ENCODE measurements at places on chromosomes 7 and 10.

DNA sequence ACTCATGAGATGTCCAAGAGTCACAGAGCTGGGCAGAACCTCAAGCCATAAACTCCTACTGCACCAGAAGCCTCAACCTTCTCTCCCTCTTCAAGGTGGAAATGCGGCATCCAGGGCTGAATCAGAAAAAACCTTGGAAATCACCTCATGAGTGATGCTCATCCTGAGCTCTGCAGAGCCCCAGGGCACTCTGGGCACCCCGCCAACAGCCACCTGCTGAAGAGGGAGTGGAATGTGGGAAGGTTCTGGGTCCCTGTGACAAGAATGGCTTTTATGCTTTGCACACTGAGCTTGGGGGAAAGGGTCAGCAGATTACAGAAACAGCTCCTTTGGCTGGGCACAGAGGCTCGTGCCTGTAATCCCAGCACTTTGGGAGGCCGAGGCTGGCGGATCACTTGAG, 18.8 kb downstream of the NUDT1 start:
- H3K36me3 ChIP-seq = peaks cover 29% of the 10 kb centered on the region
- no peaks in the 10 kb centered on the region for H3K27me3 ChIP-seq
- no peak for DNase-seq
- no peaks in the 10 kb centered on the region for H3K4me1 ChIP-seq
- no peak overlapping the region for H3K27ac ChIP-seq

DNA sequence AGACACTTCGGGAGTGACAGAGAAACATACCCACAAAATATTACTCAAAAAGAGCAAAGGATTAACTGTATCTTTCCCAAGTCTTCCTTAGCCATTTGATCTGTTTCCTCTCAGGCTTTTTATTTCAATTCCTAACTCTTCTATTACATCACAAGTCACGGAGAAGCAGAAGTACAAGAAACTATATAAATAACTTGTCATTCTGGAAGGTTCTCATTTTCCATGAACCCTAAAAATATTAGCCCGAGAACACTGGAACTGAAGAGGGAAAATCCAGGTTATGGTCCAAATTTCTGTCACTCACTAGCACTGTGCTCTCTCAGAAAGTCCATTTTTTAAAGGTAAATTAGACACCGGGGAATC, 98.0 kb downstream of the GRB10 start:
- H3K27ac ChIP-seq = no peak overlapping the region
- no peak for DNase-seq
- peaks cover 29% of the 10 kb centered on the region for H3K4me1 ChIP-seq
- no peaks in the 10 kb centered on the region for H3K36me3 ChIP-seq
- H3K27me3 ChIP-seq = no peaks in the 10 kb centered on the region

DNA sequence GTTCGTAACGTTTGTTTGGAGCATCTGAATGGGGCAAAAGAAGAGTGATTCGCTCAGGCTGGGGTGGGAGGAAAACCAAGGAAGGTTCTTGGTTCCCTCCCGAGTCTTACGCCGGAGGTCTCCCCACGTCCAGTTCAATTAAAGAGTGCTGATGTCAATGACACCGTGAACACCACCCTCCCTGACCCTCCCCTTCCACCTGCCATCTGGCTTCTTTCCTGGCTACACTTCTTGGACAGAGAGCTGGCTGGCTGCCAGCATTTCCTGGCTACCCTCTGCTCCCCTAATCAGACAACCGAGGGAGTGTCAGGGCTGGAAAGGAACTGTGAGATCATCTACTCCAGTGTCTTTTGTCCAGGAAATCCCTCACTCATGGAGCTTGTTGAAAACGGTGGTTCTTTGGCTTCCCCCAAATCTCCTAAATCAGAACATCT, 24.1 kb upstream of the FFAR4 start:
- H3K36me3 ChIP-seq = no peaks in the 10 kb centered on the region
- DNase-seq = no peak
- no peak overlapping the region for H3K27ac ChIP-seq
- H3K27me3 ChIP-seq = no peaks in the 10 kb centered on the region
- no peak overlapping the region for H3K4me3 ChIP-seq

- H3K27me3 ChIP-seq = no peaks in the 10 kb centered on the region
- H3K36me3 ChIP-seq = no peaks in the 10 kb centered on the region
- no peak overlapping the region for H3K27ac ChIP-seq
- DNase-seq = no peak
- no peaks in the 10 kb centered on the region for H3K4me1 ChIP-seq
These were observed 385.5 kb downstream of the SEMA3D start for GRCh38 chr7:84801396-84801795.

DNA sequence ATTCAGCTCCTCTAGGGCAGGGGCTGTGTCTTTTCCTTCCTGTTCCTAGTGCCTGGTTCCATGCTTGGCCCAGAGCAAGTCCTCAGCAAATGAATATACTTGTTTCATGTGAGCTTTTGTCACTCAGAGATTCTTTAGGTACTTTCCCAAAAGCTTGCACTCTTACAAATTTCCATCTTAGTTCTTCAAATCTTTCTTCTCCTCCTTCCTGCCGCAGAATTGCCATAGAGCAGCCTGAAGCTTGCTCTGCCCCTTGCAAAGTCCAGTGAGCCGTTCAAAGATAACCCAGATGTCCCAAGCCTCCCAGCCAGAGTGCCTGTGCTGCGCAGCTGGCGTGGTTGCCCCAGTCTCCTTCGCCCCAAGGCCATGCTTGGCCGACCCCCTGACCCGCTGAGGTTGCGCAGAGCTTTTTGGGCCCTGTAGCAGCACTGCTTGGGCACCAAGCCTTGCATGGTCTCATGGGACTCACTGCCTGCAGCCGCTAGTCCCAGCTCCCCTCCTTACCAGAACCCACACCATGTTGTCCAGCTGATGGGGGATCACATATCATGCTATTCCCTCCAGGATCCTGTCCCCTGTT, 20.7 kb downstream of the CHST3 start:
- peak overlapping the region; percentile 67 for H3K27ac ChIP-seq
- no peak overlapping the region for H3K4me3 ChIP-seq
- H3K4me1 ChIP-seq = peaks cover 81% of the 10 kb centered on the region
- no peak for DNase-seq
- H3K36me3 ChIP-seq = no peaks in the 10 kb centered on the region

GRCh38 chr7:31478721-31479120, 35.2 kb upstream of the ITPRID1 start:
- DNase-seq = no peak
- H3K36me3 ChIP-seq = no peaks in the 10 kb centered on the region
- no peak overlapping the region for H3K27ac ChIP-seq
- no peaks in the 10 kb centered on the region for H3K27me3 ChIP-seq

DNA sequence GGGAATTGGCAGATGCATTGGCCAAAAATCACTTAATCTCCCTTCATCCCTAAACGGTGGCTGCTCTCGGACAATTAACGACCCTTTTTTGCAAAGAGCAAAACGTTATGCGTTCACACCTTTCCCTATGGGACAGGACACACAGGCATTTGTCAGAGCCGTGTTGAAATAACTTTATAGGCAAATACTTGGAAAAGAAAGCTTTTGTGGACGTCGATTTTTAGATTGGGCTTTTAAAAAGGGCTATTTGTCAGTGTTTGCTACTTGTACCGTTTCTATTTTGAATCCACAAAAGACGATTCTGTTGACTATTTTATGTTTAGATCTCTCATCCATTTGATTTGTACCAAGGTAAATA, 245.6 kb downstream of the SLC25A13 start:
- peak overlapping the region; percentile 58 for H3K4me3 ChIP-seq
- H3K27ac ChIP-seq = no peak overlapping the region

DNA sequence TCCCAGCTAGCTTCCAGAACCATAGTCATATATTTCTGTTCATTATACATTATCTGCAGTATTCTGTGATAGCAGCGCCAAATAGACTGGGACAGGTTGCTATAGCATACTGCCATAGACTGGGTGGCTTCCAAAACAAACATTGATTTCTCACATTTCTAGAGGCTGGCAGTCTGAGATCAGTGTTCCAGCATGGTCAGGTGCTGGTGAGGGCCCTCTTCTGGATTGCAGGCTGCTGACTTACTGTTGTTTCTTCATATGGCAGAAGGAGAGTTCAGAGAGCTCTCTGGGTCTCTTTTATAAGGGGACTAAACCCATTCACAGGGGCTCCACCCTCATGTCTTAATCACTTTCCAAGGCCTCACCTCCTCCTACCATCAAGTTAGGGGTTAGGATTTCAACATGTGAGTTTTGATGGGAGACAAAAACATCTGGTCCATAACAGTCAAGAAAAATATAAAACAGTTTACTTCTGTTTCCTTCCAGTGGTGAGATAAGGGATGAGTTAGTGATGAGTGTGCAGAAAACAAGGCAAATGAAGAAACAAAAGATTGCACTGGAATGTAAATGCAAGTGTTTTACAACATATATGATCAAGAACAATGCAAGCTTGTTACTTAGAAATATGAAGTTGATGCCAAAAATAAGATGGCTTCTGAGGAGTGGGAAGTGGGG, 399.0 kb upstream of the C7orf33 start:
- H3K36me3 ChIP-seq = no peaks in the 10 kb centered on the region
- H3K27ac ChIP-seq = no peak overlapping the region
- no peak for DNase-seq
- H3K4me1 ChIP-seq = no peaks in the 10 kb centered on the region
- H3K27me3 ChIP-seq = no peaks in the 10 kb centered on the region

GRCh38 chr10:114653926-114654325, 4.1 kb downstream of the ABLIM1 start:
- no peaks in the 10 kb centered on the region for H3K36me3 ChIP-seq
- H3K4me3 ChIP-seq = no peak overlapping the region
- H3K27ac ChIP-seq = no peak overlapping the region
- no peaks in the 10 kb centered on the region for H3K27me3 ChIP-seq
- no peak for DNase-seq

GRCh38 chr7:142873871-142874270, 11.7 kb downstream of the TRPV6 start:
- H3K27me3 ChIP-seq = no peaks in the 10 kb centered on the region
- no peaks in the 10 kb centered on the region for H3K4me1 ChIP-seq
- H3K4me3 ChIP-seq = no peak overlapping the region
- H3K27ac ChIP-seq = no peak overlapping the region
- no peaks in the 10 kb centered on the region for H3K36me3 ChIP-seq

GRCh38 chr10:79106256-79107050, 37.7 kb downstream of the ZMIZ1 start:
- H3K27me3 ChIP-seq = no peaks in the 10 kb centered on the region
- no peaks in the 10 kb centered on the region for H3K36me3 ChIP-seq
- H3K27ac ChIP-seq = peak overlapping the region; percentile 94
- peaks cover 94% of the 10 kb centered on the region for H3K4me1 ChIP-seq
- no peak for DNase-seq

DNA sequence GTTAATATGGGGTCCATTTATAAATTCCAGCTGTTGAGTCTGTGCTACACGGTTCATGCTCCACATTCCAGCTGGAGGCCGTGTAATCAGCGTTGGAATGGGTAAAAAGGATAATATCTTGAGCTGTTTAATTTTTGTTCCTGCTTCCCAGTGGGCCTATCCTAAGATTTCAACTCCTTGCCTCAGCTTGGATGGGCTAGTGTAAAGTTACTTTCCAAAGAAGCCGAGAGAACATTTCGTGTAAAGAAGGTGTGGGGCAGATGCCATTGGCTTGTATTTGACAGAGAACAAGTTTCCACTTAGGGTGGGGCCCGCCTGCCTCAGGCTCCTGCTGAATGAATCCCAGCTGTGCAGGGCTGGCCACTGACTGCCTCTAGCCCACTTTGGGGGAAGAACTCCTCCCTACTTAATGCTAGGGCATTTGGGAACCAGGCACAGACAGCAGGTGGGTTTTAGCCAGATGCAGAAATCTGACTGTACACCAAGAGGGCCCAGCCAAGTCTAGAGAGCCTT, 125.9 kb upstream of the LYZL2 start:
- H3K4me1 ChIP-seq = peaks cover 31% of the 10 kb centered on the region
- no peaks in the 10 kb centered on the region for H3K27me3 ChIP-seq
- no peak for DNase-seq
- peak overlapping the region; percentile 58 for H3K27ac ChIP-seq
- no peaks in the 10 kb centered on the region for H3K36me3 ChIP-seq

DNA sequence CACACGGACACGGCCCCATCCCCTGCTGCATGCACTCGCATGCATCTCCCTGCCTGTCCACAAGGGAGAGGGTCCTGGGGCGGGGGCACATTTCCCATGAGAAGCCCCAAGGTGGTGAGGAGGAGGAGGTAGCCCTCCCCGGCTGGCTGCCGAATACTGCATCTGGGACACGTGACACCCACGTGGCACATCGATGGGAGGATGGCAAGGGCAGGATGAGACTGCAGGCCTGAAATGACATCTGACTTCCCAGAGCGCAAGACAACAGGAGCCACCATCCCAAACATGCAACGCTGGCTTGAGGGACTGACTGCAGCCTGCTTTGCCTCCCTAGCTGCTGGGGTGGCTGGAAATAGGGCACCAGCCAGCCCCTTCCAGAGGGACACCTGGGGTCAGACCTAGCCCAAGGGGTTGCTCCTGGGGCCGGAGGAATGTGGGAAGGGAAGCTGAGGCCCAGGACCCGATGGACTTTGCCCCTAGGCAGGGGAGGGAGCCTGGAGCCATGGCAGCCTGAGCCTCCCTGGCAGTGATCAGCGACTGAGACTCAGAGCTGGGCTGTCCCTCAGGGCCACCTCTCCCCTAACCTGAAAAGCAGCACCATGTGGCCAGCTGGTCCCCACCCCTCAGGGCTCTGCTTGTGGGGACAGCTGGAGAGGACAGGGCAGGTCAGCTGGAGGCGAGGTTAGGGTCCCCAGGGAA, 16.1 kb downstream of the BUD23 start:
- peaks cover 11% of the 10 kb centered on the region for H3K4me1 ChIP-seq
- H3K36me3 ChIP-seq = peaks cover 38% of the 10 kb centered on the region
- no peak overlapping the region for H3K27ac ChIP-seq
- H3K27me3 ChIP-seq = no peaks in the 10 kb centered on the region

DNA sequence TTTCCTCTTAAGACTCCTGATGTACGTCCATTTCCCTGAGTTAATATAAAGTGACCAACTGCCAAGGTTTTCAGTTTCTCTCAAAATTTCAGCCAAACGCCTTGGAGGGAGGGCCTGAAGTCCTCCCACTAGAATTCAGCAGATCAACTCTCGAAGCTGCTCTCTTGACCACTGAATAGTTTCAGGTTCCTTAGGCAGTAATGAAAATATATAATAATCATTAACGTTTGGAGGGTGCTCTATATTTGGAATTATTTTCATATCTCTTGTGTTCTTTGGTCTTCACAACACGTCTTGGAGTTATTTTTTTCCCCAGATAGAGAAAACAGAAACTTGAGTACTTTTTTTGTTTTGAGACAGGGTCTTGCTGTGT, 123.6 kb upstream of the SFMBT2 start:
- H3K27me3 ChIP-seq = no peaks in the 10 kb centered on the region
- no peak for DNase-seq
- no peaks in the 10 kb centered on the region for H3K36me3 ChIP-seq
- no peaks in the 10 kb centered on the region for H3K4me1 ChIP-seq
- no peak overlapping the region for H3K27ac ChIP-seq
- H3K4me3 ChIP-seq = no peak overlapping the region

DNA sequence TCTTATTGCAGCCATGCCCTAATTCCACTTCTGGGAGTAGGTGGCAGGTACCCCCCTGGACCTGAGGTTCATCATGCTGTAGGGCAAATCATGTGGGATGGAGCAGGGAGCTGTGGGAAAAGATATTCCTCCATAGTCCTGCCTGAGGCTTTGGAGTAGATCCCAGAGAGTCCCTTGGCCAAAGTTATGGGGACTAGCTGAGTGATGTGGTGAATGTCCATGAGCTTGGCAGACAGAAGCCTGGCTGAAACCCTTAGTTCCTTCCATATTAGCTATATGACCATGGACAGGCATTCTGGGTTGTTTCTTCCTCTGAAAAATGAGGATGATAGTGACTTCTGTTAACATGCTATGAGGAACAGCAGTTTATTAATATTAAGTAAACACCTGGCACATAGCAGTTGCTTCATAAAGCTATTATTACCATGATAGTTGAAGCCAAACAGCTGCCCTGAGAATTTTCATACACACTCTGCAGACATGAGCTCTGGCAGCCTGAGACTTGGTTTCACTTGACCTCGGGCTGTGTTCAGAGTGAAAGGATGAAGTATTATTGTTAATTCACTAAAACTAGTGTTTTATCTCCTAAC, 15.0 kb upstream of the IMPDH1 start:
- H3K27ac ChIP-seq = no peak overlapping the region
- no peak overlapping the region for H3K4me3 ChIP-seq

Measured in vagina (tissue), 2 donors.